H4 (cell line): ENCODE measurements at places on chromosomes 3 and 15.

DNA sequence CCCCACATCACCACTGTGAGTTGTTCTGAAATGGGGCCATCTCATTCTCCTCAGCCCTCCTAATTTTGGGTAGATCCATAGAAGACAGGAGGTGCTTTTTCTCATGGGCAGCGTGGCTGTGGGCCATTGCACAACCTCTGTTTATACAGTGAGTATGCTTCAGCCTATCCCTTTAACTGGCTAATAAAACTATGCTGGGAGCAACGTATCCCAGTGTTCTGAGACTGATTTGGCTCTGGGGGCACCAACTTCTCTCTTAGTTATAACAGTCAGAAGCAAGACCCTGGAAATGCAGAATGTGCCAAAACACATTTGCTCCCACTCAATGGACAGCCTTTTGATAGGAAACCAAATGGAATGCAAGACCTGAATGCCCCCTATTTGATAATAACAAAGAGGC lies 97.1 kb upstream of the ICE2 start:
- DNase-seq, result peak; percentile 28

DNA sequence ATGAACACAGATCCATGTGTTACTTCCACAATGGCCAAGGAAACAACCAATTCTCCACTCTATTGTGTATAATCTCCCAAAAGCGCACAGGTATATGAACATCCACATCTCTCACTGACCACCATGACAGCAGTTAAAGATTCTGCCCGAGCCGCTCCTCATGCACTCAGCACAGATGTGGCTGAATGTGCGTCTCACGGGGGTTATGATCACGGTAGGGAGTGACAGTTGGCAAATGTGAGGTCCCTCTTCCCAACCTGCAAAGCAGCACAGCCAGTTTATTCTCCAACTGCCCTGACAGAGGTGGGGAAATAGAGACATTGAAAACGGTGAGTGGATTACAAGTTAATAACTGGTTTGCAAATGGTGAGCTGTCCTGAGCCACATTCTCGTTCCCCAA lies 17.6 kb downstream of the FOXP1 start:
- DNase-seq, result no peak

GRCh38 chr3:46490338-46491084 lies 7.3 kb upstream of the RTP3 start:
- no peak for DNase-seq

GRCh38 chr3:72288955-72289691 lies 504.2 kb upstream of the PROK2 start:
- peak; percentile 66 for DNase-seq

GRCh38 chr15:29888646-29889045 lies 66.4 kb upstream of the TJP1 start:
- no peak for DNase-seq

DNA sequence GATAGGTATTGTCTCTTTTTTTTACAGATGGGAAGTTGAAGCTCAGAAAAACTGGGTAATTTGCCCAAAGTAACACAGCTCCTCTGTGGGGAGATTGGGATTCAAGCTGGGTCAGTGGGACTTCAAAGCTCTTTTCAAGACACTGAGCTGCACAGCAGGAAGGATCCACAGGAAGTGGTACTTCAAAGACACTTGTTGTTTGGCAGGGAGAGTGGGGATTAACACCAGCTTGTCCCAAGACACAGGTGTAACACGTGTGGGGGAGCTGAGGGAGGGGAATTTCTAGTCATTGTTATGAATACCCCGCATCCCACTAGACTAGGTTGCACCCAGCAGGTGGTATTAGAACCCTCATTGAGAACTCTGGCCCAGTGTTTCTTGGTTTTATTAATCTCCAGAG lies 116.0 kb downstream of the FOXB1 start:
- no peak for DNase-seq

- DNase-seq, result peak; percentile 71
Measured at GRCh38 chr3:96813820-96814650, at the start of gene EPHA6. Gene EPHA6, plus strand, starts transcription at chr3:96814594.

- no peak for DNase-seq
Measured at GRCh38 chr3:45381168-45381852, 7.1 kb upstream of the LARS2 start.

- no peak for DNase-seq
Measured at GRCh38 chr3:193344486-193344885, 34.1 kb downstream of the ATP13A5 start.

DNA sequence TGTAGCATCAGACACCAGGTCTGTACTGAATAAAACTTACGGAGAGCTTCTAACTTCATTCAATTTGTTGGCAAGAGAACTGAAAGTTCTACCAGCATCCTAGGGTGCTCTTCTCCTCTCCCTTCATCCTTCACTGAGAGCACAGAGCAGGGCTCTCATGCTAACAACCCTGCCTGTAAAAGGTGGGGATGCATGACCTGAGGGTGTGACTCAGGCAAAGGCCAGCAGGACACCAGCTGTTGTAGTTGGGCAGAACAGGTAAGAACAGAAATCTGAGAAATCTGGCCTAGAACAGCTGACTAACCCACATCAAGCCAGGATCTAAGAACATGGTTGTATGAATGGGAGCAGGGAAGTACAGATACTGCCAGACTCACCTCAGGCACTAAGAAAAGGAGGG lies 64.2 kb downstream of the MYLK start:
- no peak for DNase-seq

GRCh38 chr3:53792866-53793265 lies 53.4 kb downstream of the CHDH start:
- no peak for DNase-seq

- DNase-seq, result no peak
Measured at GRCh38 chr15:85779249-85779648, 15.5 kb downstream of the KLHL25 start.

DNA sequence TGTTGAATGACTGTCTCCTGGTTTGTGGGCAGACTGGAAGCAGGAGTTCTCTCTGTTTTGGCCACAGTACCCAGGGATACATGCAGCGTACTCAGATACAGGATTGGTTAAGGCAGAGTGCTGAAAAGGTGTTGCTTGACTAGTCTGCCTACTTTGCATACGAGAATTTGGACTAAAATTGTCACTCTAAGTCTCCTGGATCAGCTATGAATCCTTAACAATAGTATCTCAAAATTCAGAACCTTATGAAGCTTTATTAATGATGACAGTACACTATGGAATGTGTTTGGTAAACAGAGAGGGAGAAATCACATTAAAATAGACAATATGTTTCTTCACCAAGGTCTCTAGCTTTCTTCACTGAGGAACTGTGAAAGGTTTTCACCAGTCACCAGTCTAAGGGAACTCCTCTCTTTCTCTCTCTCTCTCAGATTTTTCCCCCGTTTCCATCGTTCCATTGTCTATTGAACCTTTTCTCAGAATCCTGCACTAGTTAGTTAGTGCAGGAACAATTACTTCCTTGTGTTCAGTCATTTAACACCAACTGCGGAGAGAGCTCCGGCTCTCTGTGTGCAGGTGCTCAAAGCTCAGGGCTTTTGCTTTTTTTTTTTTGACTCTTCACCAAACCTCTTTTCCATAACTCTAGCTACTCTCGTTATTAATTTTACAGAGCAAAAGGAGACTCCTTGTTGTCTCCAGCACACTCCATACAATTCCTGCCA lies 85.9 kb upstream of the FNDC3B start:
- no peak for DNase-seq

- DNase-seq, result no peak
Measured at GRCh38 chr15:80890341-80891005, 99.1 kb downstream of the MESD start.

DNA sequence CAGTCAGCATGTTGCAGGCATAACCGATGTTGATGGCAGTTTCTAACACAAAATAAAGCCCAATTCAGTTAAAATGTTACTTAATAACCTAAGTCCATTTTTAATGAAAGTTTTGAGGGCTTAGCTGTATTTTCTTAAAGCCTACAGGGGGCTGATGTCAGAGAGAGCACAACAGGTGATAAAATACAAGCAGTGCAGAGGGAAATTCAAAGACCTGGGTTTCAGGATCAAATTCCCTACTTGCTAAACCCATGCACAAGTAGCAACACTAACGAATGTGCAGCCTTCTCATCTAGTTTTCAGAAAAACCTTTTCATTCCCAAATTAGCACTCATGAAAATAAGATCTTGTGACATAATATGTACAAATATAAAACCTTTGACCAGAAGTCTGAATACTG lies 202.0 kb downstream of the ATP8B4 start:
- DNase-seq, result no peak
